GM12878 (cell line): ENCODE measurements at places on chromosomes 3 and 15. TPM values are rescaled to one million over a fixed set of nuclear protein-coding genes. Genes with fewer than 3 reads are reported as not detected.

- H3K27ac ChIP-seq: no peak overlapping the region
- DNase-seq: no peak
- peaks cover 4% of the 10 kb centered on the region; the same call in 1 of the 2 replicates for H3K36me3 ChIP-seq
- no peaks in the 10 kb centered on the region; the same call in 1 of the 2 replicates for H3K4me1 ChIP-seq
Observed at GRCh38 chr3:152402695-152403451, 134.1 kb downstream of the MBNL1 start.

The ACTL6A gene
- 69.3 and 70.2 TPM in 2 replicates for total RNA-seq

DNA sequence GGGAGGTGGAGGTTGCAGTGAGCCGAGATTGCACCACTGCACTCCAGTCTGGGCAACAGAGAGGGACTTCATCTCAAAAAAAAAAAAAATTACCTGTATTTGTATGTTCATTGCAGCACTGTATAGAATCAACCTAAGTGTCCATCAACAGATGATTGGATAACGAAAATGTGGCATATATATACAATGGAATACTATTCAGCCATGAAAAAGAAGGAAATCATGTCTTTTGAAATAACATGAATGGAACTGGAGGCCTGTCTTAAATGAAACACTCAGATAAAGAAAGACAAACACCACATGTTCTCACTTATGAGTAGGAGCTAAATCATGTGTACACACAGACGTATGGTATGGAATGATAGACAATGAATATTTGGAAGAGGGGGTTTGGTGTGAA is 59.4 kb upstream of the MEF2A start:
- H3K4me1 ChIP-seq: peaks cover 91% of the 10 kb centered on the region
- H3K27ac ChIP-seq: no peak overlapping the region
- H3K4me3 ChIP-seq: no peak overlapping the region
- no peaks in the 10 kb centered on the region for H3K36me3 ChIP-seq
- no peaks in the 10 kb centered on the region for H3K27me3 ChIP-seq

The CFAP91 gene
- 0.80 and 1.3 TPM in 2 replicates for total RNA-seq

The RBMS3 gene
- total RNA-seq: 3.4 and 4.4 TPM in 2 replicates
